ENCODE measurements at places on chromosomes 2 and 18.

- DNase-seq, result no peak
These were observed at the start of gene SULT1C2 for GRCh38 chr2:108288534-108289106. TSS of gene SULT1C2 (plus strand) at chr2:108288895. CDS start at chr2:108293668, 4,773 bp downstream.

DNA sequence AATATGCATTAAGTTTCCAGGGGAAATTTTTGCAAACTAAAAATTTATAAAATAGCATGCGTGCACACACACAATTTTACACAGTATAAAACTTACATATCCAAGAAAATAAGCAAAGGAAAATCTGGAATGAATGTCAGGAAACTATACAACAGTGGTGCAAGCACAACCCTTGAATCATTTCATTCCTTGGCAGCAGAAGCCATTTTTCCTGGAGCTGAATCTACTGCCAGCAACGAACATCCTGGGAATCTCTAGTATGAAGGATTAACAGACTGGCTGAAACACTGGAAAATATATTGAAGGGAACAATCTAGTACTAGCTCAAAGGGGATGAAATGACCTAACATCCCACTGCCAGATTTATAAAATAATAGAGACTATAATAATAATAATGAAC, 235.3 kb downstream of the DYM start:
- no peak for DNase-seq

- no peak for DNase-seq
These were observed 154.6 kb upstream of the MGAT5 start for GRCh38 chr2:134099273-134099672.

DNA sequence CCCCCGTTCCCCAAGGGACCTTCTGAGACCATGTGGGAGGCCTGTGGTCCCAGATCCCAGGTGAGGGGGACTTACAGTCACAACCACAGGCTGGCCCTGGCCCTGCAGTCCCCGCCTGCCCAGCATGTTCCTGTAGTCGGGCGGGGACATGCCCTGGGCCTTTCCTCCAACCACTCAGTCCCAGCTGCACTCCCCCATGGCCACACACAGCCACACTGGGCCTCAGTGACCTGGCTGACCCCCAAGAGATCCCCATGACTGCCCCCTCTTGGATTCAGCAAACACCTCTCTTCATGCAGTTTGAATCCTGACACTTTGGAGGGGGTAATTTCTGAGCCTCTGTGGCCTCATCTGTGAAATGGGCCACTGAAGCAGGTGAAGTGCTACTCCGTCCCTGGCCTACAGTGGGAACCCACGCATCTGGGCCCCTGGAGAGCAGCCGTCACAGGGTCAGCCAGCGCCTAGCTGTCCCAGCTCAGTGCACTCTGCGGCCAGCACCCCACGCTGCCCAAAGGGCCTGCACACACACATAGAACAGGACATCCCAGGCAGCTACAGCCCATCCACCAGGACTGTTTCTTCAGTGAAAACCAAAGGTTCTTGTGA, 12.7 kb upstream of the ARHGEF4 start:
- DNase-seq, result no peak

GRCh38 chr2:162333968-162334367, 10.0 kb upstream of the GCA start:
- DNase-seq, result no peak

GRCh38 chr18:80183273-80184050, 63.9 kb downstream of the PARD6G start:
- no peak for DNase-seq

DNA sequence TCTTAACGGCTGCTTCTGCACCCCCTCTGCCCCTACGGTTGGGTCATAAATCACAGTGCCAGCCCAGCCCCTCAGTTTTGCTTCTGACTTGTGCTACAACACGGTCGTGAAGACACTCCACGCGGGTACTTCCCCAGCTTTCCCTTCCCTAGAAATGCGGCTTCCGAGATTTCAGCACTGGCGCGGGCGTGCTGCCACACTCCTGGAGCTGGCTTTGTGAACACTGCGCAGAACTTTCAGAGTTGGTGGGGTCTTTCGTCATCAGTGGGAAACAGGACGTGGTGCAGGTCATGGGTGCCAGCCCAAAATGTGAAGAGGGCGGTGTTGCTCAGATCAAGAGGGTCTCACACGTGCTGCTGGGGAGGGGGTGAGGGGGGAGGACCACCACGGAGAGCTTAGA, 733.0 kb upstream of the SALL3 start:
- no peak for DNase-seq

DNA sequence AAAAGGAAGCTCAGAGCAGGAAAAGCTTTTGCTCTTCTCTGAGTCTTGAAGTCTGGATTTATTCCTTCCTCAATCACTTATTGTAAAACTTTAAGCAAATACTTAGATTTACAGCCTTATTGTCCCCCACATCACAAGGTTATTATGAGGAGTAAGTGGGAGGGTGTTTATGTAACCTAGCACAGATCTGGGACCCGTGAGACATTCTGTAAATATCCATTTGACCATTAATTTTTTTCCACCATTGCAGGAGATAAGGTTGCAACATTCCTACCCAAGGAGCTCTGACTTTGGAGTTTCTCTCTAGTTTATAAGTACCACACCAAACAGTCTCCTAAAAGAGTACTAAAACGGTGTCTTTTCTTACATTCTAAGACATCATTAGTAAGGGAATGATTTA, 52.1 kb upstream of the CTIF start:
- no peak for DNase-seq

Data from C1 segment of cervical spinal cord (tissue), 14 donors.